ENCODE measurements at places on chromosomes 7 and 10.
A peak's percentile ranks its signal among the peaks of the same experiment; 100 is the strongest.

DNA sequence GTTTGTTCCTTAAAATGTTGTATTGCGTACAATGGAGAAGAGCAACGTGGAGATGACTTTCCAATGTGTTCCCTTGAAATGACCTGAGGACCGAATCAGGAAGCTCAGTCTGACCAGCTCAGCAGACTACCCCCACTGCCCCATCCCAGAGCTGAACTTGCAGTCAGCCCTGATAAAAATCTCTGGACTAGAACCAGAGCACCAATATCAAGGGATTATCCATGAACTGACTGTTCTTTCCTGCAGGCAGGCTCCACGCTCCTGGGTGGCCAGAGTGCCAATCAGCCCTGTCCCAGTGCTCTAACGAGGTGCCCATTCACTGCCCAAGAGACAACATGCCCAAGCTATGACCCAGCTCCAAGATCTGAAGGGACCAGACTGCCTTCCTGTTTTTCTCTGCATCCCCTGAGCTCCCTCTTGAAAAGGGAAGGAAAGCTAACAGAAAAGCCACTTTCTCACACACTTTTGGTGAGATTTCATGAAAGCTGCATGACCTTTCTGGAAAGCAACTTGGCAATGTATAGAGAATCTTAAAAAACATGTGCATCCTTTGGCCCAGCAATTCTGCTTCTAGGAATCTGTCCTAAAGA, 130.2 kb downstream of the KCNMA1 start:
- DNase-seq: no peak

DNA sequence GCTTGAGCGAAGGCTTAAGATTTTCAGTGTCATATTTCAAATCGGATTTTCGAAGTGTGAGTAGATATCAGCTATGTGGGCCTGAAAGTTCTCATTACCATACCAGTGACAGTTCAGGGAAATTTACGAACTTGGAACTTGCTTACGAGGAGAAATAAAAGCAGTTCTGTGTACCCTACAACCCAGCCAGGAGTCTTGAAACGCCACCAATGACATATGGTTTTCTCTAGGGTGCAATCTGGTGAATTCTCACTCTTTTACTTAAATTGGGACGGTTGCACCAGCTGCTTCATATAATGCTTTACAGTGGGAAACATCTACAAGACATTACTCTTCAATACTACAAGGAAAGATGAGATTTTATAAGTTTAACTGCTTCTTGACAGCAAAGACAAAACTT, 253.6 kb upstream of the FOXK1 start:
- DNase-seq: no peak

- peak; percentile 70 for DNase-seq
Measured at GRCh38 chr7:76020031-76020714, 25.8 kb upstream of the TMEM120A start.

- DNase-seq: no peak
Measured at GRCh38 chr10:24382979-24383663, 174.2 kb downstream of the KIAA1217 start.

DNA sequence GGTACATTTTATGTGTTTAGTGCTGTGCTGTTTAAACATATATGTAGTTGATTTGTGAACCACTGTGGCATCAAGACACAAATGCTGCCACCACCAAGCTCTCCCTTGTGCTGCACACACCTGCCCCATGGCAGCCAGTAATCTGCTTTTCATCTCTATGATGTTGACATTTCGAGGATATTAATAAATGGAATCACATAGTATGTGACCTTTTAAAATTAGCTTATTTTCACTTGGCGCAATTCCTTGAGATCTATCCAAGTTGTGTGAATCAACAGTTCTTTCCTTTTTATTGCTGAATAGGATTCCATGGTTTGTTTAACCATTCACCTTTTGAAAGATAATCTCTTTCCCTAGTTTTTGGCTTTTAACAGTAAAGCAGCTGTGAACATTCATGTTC, 73.1 kb downstream of the BMPR1A start:
- DNase-seq: no peak

DNA sequence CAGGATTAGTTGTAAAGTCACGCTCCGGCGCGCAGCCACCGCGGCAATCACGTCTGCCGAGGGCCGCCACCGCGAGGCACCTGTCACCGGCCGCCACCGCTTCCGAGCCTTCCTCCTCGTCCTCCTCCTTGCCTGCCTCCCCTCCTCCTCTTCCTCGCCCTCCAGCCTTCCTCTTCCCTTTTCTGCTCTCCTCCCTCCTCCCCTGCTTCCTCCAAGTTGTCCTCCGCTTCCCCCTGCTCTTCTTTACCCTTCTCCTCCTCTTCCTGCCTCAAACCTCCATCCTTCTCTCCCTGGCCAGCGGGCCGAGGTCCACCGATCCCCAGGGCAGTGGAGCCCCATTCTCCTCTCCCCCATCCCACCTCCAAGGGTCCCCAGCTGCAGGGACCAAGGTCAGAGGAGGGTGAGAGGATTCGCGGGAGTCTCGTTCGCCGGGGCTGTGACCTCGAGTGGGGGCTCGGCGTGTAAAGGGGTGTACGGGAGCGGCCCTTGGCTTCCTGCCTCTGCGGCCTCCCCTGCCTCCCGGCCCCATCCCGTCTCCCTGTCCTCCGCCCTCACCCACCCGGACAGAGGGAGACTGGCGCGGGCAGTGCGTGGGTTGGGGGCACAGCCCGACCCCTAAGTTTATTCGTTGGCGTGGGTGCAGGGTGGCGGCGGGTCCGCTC, 89.5 kb upstream of the PAX2 start:
- DNase-seq: no peak

GRCh38 chr7:24911213-24911603, 68.8 kb downstream of the OSBPL3 start:
- DNase-seq: no peak

DNA sequence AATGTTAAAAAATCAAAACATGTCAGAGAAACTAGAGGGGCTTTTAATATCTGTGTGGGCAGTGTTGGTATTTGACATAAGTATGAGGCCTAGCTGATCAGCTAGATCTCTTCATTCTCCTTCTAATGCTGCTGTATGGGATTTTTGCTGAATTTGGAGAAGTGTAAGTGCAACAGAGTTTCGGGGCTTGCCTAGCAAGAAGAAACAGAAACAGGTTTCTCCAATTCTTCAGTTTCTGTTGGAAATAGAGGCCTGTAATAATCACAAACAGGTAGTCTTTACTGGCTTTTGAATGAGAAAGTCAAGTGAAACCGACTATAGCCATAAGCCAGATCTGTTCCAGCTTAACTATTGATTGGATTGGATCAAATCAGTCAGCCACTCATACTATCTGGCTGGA, 96.4 kb upstream of the PCLO start:
- no peak for DNase-seq

- DNase-seq: no peak
Measured at GRCh38 chr10:87973635-87974034, 110.2 kb downstream of the PTEN start.

DNA sequence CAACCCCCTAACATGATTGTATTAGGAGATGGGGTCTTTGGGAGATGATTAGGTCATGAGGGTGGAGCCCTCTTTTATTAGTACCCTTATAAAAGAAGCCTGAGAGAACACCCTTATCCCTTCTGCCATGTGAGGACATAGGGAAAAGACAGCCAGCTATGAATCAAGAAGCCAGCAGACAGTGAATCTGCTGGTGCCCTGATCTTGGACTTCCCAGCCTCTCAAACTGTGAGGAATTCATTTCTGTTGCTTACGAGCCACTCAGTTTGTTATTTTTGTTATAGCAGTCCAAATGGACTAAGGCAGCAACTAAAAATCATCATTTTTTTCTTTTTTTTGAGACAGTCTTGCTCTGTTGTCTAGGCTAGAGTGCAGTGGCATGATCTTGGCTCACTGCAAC, 59.8 kb downstream of the SLC18A2 start:
- no peak for DNase-seq

DNA sequence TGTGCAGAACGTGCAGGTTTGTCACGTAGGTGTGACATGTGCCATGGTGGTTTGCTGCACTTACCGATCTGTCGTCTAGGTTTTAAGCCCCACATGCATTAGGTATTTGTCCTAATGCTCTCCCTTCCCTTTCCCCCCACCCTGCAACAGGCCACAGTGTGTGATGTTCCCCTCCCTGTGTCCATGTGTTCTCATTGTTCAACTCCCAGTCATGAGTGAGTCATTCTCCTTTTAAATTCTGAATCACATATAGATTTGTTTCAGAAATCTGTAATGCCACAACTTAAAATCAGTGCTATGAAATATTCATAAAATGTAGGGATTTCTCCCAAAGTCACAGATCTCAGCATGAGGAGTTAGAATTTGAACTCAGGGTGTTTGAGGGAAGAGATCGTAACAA, 552.5 kb upstream of the MBL2 start:
- no peak for DNase-seq

- DNase-seq: no peak
Measured at GRCh38 chr10:102775935-102776669, 32.4 kb downstream of the WBP1L start.

- no peak for DNase-seq
Measured at GRCh38 chr10:132729810-132730572, 56.0 kb downstream of the NKX6-2 start.

GRCh38 chr7:74625446-74625845, 32.1 kb upstream of the GTF2I start:
- peak; percentile 60 for DNase-seq

- DNase-seq: no peak
Measured at GRCh38 chr7:17061443-17061842, 179.7 kb upstream of the AGR3 start.

DNA sequence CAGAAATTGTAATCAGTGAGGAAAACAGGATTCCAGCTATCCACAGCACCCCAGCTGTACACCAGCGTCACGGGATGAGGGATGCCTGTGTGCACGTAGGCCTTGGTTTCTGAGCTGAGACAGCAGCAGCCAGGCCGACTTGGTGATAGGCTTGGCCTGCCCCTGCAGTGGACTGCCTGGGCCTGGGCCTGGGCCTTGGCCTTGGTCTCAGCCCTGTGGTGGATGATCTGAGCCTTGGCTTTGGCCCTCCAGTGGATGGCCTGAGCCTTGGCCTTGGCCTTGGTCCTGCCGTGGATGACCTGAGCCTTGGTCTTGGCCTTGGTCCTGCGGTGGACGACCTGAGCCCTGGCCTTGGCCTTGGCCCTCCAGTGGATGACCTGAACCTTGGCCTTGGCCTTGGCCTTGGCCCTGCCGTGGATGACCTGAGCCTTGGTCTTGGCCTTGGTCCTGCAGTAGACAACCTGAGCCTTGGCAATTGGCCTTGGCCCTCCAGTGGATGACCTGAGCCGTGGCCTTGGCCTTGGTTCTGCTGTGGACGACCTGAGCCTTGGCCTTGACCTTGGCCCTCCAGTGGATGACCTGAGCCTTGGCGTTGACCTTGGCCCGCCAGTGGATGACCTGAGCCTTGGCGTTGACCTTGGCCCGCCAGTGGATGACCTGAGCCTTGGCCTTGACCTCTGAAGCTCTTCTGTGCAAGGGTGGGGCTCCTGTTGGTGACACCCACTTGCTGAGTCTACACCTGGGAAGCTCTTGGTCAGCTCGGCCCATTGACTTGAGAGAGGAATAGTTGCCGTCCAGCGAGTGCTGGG, 93.8 kb downstream of the CUX1 start:
- no peak for DNase-seq

- DNase-seq: no peak
Measured at GRCh38 chr10:74963549-74963948, 137.1 kb downstream of the KAT6B start.

DNA sequence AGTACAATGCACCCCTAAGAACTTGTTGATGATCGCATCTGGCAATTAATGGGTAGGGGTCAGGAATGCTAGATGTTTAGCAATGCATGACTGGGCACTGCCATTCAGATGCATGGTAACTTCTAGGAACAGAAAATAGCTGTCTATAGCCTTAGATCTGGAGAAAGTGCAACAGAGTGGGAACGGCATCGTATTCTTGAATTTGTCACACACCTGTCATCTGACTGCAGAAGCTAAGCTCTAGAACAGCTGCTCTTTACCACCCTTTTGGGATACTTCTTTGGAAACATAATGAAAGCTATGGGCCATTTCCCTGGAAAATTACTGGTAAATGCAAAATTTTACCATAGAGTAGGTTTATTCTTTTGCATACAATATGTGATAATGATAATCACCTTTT, 118.1 kb downstream of the SLC25A13 start:
- no peak for DNase-seq

DNA sequence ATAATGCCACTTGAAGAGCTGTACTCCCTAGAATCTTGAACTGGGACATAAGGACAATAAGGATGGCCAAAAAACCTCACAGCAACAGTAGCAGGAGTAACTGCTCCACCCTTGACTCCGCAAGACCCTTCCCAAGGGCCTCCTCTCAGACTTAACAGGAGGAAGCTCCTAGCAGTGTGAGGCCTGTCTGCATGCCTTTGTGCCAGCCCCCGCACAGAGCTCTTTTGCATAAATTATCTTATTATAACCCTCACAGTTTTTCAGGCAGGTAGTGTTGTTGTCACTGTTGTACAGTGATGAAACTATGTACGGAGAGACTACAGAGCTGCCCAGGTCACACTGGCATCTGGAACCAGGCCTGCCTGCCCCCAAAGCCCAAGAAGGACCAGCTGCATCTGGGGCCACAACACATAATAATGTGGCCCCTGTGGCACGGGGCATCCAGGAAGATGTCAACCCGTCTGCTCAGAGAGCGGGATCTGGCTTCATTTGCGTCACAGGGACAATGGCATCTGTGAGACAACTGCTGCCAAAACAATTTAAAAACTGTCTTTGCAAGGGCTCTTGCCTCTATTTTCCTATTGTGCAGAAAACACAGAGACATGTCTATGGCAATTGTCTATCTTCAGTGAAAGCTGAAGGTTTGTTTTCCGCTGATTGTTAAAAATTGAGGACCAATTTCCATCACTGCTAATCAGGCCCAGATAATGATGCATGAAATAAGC, 249.3 kb upstream of the GRB10 start:
- no peak for DNase-seq

Data from ACHN (cell line).